ENCODE measurements at places on chromosomes 3 and 15.

DNA sequence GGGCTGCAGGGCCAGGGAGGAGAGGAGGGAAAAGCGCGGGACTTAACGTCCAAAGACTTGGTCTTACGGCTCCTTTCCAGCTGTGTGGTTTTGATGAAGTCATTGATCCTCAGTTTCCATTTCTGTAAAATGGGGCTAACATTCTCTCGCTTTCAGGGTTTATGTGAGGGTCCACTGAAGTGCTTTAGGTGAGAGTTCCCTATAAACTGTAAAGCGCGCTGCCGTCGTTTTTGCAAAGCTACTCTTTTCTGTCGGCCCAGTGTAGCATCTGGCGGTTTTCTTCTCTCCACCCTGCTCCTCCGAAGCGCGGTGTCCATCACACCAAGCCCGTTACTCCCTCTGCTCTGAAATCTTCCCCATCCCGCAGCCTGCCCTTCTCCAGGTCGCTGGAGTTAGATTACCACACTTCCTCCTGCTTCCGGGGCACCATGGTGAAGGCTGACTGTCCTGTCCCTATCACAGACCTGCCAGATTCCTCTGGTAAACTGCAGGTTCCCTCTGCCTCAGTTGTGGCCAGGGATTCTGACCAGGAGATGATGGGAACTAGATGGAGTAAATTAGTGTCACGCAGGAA lies 702 bp upstream of the DNAJC17 start:
- no peak for DNase-seq

DNA sequence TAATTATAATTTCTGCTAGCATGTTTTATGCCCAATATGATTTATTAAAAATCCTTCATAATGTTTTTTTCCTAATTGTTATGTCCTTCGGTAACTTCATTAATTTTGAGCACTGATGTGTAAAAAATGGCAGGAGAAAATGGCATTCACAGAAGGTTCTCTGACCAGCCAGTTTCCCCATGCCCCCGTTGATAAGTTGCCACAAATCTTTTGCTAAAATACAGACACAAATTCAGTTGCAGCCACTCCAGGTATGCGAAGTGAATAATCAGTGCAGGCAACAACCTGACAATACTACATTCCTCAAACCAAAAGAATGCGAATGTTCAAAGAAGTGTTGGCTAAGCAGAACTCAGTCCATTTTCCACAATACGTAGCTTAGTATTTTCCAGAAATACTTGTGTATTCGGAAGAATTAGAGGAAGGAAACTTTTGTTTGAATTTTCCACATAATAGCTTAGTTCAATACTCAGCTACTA lies 32.7 kb downstream of the CHL1 start:
- no peak for DNase-seq

DNA sequence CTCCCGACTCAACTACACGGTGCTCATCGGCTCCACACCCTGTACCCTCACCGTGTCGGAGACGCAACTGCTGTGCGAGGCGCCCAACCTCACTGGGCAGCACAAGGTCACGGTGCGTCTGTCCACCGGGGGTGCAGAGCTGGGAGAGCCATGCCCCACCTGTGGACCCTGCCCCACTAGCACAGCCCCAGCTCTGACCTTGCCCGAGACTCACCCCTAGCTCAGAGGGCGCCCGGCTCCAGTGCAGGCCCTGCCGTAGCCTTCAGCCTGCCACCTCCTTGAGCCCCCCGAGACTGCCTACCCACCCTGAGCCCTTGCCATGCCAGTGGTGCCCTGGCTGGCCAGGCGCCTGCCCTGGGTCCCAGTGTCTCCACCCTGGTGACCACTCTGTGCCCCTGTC lies 34.9 kb downstream of the PLXNA1 start:
- no peak for DNase-seq

GRCh38 chr15:52994290-52994689 lies 204.2 kb upstream of the ONECUT1 start:
- no peak for DNase-seq

GRCh38 chr3:67593761-67594234 lies 60.6 kb downstream of the SUCLG2 start:
- DNase-seq: no peak

DNA sequence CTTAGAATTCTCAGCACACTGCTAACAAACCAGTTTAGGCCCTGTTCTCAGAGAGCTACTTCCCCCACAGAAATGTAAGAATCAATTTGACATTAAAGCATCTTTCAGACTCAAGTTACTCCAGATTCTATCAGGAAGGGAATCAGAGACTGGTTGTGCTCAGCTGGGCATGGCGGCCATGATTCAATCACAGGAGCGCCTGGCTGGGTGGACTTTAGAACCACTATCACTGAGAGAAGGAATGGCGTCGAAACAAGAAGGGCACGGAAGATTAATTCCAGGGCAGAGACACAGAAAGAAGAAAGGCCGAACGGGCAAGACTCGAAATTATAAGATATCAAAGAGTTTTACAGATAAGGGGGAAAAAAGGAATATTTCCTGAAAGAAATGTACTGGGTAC lies 6.2 kb downstream of the TNIK start:
- no peak for DNase-seq

DNA sequence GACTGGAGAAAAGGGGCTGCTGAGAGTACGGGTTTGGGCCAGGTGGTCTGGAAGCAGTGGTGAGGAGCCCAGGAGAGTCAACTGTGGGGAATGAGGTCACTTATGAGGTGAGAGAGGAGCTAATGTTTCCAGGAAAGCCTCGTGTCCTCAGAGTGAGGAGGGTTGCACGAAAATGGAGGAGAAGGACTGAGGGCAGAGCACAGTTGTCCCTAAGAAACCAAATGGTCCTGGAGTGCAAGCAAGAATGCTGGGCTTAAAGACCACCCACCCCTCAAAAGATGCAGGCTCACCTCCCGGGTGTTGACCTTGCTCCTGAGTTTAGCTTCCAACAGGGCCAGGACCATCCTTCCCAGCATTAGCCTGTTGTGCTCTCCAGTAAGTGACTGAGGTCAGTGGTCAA lies 133.2 kb downstream of the PDE8A start:
- DNase-seq: no peak

DNA sequence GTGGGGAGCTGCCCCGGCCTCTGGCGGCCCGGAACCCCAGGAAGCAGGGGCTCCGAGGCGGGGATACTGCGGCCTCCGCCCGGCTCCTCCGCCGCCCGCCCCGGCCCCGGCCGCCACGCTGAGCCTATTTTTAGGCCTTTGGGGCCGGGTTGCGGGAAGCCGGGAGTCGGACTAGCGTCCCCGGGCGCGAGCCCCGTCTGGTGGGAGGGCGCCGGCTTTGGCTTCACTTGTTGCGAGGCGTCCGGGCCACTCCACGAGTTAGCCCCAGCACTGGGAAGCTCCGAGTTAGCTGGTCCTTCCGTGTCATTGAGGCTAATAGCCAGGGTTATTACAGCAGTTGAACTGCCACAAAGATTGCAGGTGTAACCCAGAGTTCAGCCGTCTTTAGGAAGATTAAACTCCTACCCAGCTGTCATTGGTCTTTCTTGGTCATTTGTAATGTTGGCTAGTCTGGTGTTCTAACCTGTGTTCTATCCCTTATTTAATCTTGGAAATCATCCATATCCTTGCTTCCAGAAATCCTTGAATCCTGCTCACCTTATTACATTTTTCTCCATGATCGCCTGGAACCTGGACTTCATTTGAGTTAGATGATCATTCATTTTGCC lies 791 bp downstream of the GYG1 start:
- no peak for DNase-seq

DNA sequence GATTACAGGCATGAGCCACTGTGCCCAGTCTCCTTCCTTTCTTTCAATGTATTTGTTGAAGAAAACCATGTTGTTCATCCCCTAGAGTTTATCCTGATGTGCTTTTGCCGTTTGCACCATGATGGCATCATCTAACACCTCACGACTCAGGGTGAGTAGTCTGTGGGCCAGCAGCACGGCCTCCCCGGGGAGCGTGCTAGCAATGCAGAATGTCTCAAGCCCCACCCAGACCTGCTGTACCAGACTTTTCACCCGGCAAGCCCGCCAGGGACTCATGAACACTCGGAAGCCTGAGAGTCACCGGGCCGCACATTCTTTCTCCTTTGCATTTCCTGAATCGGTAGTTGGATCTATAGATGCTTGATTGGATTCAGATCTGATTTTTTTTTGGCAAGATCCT lies 64.6 kb downstream of the RPN1 start:
- DNase-seq: no peak

GRCh38 chr3:196849180-196849741 lies 18.5 kb upstream of the SENP5 start:
- no peak for DNase-seq

GRCh38 chr3:151226825-151227224 lies 23.8 kb upstream of the GPR171 start:
- no peak for DNase-seq

- DNase-seq: no peak
Observed at GRCh38 chr15:91182101-91182500, 82.0 kb downstream of the SV2B start.

DNA sequence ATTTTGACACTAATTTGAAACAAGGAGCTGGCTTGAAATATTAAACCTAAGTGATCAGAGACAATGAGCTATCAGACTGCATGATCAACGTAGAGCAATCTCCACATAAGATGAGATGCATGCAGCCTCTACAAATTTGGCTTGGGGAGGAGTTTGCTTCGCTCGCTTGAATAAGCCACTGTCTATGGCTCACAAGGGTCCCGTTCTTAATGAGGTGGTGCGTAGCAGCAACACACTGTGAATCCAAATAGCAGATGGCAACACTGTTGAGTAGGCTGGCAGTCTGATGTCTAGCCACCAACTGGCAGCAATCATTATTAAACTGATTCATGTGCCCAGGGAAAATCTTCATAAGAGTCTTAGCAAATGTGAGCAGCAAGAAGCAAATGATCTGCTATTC lies 125.4 kb upstream of the CCDC54 start:
- no peak for DNase-seq

- no peak for DNase-seq
Observed at GRCh38 chr3:157107644-157108133, 52.3 kb downstream of the CCNL1 start.

- no peak for DNase-seq
Observed at GRCh38 chr3:28575746-28576613, 227.4 kb upstream of the AZI2 start.

- no peak for DNase-seq
Observed at GRCh38 chr3:132456136-132456535, 38.8 kb downstream of the DNAJC13 start.

DNA sequence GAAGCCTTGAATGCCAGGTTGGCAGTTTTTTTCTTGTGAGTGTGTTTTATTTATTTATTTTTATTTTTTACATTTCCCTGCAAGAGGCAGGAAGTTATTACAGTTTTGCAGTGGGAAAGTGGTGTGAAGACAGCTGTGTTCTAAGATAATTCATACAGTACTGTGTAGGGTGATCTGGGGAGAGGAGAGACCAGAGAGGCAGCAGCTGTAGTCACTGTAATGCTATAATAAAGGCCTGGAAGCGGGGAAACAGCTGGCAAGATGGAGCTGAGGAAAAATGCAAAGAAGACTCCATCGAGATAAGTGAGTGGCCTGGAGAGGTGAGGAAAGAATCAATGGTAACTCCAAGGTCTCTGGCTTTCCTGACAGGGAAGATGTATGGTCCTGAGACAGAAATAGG lies 23.1 kb downstream of the CNTN3 start:
- DNase-seq: no peak

- no peak for DNase-seq
Observed at GRCh38 chr3:49831341-49831740, 17.6 kb upstream of the UBA7 start.

GRCh38 chr15:76147906-76148570 lies 88.3 kb downstream of the TMEM266 start:
- DNase-seq: no peak

- no peak for DNase-seq
Observed at GRCh38 chr3:66348704-66349103, 127.9 kb downstream of the SLC25A26 start.

GRCh38 chr3:125116311-125117080 lies 60.7 kb upstream of the HEG1 start:
- no peak for DNase-seq

DNA sequence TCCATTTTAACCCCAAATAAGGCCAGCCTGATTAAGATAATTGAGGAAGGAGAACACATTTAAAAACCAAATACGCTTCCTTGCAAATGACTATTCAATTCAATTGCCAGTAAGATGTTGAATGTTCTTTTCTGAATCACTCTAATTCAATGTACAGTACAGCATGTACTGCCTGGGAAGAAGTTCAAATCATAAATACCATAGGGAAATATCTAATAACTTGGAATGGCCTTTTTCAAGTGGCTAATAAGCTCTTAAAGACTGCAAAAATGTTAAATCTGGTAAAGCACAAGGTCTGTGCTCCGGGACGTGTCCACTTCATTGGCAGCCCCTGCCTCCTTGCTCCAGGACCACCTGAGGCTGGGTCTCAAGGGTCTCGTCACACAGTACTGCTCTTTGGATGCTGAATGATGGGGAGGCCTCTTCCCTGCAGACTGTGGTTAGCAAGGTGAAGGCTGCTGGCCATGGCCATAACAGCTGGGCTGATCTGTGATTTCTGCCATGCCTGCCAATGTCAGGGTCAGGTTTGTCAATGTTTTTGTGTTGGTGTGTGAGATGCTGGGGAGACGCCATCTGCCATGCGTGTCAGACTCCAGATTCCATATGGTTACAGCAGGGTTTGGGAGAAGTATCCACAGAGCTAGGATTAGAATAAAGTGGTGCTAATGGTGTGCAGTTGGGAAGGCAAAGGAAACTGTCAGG lies 300.5 kb downstream of the ADAMTS17 start:
- DNase-seq: no peak

DNA sequence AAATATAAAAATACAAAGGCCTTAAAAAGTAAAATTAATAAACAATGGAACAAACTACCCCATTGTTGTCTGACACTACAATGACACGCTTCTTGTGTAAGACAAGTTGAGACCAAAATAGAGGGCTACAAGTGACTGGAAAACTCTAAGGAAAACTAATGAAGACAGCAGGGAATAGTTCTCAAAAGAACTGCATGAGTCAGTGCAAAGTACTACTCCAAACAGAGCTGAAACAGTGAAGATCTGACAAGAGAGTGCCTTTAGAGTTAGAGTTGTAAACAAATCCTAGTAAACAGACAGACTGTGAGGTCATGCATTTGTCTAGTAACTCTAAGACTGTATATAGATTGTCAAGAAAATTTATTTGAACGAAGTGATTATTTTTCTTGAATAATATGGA lies 233.9 kb downstream of the BBX start:
- no peak for DNase-seq

DNA sequence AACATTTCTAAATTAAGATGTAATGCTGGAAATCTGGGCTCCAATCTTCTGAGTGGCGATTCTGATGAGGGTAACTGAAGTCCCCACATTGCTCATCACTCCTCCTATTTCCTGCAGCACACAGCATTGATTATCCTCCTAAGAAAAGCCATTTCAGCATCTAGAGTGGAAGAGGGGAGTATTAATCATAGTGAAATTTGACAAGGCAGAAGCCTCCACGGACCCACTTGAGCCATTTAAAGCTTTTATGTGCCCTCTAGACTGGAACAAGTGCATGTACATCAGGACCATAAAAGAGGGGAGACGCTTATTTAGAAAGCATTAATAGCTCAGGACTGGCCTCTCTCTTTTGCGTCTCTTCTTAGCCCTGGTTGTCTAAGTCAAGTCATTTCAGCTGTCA lies 25.8 kb downstream of the AQP9 start:
- DNase-seq: no peak

- no peak for DNase-seq
Observed at GRCh38 chr3:114318295-114318694, 24.5 kb downstream of the TIGIT start.
